ENCODE measurements at places on chromosomes 2 and 18.

- DNase-seq = no peak
These were observed 119.9 kb upstream of the PIEZO2 start for GRCh38 chr18:11269257-11269656.

DNA sequence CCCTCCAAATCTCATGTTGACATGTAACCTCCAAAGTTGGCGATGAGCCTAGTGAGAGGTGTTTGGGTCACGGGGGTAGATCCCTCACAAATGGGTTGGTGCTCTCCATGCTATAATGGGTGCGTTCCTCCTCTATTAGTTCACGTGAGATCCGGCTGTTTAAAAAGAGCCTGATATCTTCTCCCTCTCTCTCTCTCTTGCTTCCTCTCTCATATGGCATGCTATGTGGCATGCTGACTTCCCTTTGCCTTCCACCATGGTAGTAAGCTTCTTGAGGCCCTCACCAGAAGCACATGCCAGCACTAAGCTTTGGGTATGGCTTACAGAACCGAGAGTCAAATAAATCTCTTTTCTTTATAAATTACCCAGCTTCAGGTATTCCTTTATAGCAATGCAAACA lies 39.2 kb downstream of the C2orf76 start:
- DNase-seq = no peak

DNA sequence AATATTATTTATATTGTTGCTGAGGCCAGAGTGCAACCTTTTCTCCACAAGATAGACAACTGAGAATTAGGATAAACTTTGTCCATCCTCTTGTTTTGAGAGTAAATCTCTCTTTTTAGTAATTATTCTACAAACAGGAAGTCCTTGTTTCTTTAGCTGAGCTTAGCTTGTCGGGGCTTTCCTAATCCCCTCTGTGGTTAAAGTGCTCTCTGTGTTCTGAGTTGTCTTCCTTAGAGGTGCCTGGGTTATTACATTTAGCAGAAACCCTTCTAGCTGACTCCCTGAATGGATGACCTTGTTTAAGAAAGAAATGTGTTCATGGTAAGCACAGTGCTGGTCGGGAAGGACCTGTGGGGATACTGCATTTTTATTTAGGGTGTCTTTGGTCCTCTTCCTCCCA lies 12.7 kb downstream of the USP39 start:
- DNase-seq = no peak

GRCh38 chr2:52423111-52423510 lies 1344.5 kb upstream of the CHAC2 start:
- DNase-seq = no peak

DNA sequence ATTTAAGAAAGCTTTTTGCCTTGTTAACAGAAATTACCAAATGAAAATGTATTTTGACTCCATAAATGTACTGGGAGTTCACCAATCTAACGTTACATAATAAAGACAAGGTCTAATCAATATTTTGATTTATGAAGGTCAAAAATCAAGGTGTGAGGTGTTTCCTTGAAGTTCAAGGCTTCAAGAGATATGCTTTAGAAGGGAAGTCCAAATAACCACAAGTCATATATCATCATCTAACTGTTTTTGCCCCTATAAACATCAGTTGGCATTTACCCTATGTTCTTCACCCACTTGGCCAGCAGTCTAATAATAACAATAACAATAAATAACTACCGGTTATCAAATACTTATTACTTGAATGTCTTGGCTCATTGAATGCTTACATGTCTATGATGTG lies 196.1 kb upstream of the ID2 start:
- DNase-seq = no peak

DNA sequence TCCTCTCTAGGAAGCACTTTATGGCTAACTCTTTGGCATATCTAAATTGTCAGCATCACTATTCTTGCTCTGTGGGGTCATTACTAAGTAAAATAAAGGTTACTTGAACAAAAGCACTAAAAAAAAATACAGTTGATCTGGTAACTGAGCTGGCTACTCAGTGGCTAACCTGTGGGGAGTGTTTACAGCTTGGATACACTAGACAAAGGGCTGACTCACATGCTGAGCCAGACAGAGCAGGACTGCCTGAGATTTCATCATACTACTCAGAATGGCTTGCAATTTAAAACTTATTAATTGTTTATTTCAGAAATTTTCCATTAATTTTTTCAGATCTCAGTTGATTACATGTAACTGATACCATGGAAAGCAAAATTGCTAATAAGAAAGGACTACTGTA lies 1690.4 kb upstream of the SLC39A10 start:
- no peak for DNase-seq

DNA sequence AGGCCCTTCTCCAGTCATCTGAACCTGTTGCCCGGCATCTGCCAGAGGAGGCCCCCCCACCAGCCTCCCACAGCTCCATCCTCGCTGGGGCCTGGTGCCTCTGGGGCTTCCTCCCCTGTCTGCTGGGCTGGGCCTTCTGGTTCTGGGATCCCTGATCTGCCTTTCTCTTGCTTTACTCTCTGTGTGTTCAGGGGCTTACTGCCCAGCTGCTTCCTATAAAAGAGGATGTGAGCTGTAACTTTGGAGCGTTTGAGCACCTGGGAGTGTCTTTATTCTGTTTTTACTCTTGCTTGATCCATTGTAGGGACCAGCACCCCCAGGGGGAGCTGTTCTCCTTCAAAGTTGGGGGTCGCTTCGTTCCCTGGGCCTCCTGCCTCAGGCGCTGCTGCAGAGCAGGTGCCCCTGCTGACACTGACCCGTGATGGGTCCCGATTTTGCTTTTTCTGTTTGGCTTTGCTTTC lies 23.1 kb upstream of the FAHD2A start:
- no peak for DNase-seq

DNA sequence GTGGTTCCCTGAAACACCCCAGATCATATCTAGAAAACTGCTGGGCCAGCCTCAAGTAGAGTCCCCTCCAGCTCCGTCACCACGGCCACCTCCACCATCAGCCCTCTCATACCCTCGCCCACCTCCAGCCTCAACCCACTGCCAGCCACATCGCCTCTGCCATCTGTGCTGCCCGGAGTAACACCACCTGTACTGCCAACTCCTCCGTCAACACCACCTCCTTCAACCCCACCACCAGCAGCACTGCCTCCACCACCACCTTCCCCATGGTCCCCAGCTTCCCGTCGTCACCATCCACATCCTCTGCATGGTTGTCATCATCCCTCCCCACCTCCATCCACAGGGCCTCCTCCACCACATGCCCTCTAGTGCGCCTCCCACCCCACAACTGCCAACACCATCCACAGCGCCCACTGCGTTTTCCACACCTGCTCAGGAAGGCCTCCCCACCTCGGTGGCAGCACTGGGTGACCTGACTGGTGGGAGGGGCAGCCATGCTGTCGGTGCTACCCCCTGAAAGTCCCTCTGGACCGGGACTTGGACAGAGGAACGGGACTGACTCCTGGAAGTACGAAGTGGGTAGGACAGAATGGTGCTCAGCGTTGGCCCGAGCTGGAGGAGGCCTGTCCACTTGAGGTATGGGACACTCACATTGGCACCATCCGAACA lies 1.6 kb downstream of the SNED1 start:
- no peak for DNase-seq

- peak; percentile 41 for DNase-seq
These were observed 17.9 kb downstream of the LCT start for GRCh38 chr2:135818937-135819610.

DNA sequence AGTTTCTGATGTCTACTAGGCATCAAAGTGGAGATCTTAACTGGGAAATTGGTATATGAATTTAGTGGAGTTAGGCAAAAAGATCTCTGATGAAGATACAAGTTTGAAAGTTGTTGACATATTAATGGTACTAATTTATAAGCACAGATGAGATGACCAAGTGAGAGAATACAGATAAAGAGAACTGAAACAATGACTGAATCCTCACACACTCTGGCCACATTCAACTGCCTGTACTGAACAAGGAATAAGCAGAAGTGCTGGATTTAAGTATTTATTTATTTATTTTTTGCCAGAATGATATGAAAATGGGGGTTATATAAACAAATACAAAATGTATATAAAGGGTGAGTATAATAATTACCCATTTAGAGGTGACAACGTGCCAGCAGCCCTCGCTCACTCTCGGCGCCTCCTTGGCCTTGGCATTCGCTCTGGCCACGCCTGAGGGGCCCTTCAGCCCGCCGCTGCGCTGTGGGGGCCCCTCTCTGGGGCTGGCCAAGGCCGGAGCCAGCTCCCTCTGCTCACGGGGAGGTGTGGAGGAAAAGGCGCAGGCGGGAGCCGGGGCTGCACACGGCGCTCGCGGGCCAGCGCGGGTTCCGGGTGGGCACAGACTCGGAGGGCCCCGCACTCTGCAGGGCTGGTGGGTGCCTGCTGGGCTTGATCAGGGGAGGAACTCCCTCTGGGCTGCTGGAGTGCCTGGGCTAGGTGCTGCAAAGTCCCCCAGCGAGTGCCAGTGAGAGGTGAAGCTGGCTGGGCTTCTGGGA lies 1363.9 kb upstream of the CRIM1 start:
- no peak for DNase-seq

DNA sequence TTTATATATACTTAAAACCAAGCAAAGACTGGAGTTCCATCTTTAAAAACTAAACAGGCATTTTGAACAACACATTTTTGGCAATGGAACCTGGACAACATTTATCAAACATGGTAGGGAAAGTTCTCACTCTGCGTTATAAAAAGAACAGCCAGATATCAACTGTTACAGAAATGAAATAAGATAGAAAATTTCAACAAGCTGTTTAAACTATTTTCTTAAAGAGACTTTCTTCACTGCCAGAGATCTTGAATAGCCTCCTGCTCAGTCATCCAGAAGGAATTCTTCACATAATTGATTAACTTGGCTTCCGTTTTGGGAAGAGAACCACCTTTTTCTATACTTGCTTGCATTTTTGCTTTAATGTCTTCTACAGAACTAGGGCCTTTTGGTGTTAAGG lies 166.0 kb upstream of the PIK3C3 start:
- no peak for DNase-seq

- no peak for DNase-seq
These were observed 276.6 kb upstream of the SIX2 start for GRCh38 chr2:45285771-45286390.

DNA sequence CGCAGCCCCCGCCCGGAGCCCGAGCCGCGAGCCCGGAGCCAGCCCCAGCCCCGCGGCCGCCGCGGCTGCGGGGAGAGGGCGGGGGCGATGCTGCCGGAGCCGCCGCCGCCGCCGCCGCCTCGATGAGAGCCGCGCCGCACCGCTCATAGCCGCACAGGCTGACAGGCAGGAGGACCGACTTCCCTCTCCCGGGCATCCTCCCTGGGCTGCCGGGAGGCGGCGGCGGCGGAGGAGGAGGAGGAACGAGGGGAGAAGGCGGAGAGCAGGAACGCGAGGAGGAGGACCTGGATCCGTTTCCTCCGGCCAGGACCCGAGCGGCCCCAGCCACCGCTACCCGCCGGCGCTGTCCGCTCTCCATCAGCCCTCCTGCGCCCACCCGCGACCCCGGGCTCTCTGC lies 370 bp downstream of the KLHL29 start:
- peak; percentile 63 for DNase-seq

GRCh38 chr2:26922405-26923188 lies 47.8 kb upstream of the MAPRE3 start:
- peak; percentile 38 for DNase-seq

GRCh38 chr2:5077479-5078089 lies 614.6 kb upstream of the SOX11 start:
- DNase-seq = no peak

- DNase-seq = no peak
These were observed 1612.6 kb upstream of the CELF4 start for GRCh38 chr18:39178166-39178565.

DNA sequence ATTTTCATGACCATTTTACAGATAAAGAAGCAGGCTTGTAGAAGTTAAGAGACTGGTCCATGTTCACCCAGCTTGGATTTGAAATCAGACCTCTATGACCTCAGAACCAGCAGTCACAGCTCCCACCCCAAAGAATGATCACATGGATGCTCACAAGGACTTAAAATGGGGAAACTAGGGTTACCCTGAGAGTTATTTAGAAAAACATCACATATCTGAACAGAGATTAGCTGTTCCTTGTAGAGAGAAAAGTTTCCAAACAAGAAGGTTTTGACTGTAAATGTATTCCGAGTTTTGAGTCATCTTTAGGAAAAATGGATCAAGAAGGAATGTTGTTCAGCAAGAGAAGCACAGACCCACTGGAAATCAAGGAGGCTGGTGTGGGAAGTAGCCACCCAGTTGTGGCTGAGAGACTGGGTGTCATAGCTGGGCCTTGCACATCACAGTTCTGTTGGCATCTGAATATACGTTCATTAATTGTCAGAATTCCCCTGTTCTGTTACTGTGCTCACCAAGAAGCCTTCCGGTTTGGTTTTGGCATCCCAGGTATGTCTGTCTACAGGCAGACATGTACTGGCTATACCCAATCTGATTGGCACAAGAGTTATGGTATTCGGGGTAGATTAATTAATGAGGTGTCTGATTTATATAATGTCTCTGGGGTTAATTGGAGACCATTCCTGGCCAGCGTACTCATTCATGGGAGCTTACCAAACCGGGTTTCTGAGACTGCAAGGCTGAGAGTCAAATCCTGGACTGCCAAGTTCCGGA lies 371.8 kb upstream of the SLC14A2 start:
- no peak for DNase-seq

DNA sequence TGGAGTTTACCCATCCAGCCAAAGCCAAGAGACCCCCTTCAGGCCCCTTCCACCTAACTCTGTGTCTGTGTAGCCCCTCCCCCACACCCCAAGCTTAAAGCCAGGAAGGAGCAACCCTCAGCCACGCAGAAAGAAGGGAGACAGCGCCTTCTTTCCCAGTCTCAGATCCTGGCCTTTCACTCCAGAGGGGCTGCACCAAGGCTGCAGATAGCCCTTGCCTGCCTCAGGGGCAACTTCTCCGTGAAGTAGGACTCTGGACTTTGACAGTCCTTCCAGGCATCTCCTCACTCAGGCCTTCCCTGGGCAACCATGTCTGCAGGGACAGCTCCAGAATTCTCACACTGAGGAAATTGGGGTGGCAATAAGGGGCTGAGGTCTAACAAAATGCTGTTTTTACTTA lies 26.9 kb upstream of the EN1 start:
- no peak for DNase-seq

DNA sequence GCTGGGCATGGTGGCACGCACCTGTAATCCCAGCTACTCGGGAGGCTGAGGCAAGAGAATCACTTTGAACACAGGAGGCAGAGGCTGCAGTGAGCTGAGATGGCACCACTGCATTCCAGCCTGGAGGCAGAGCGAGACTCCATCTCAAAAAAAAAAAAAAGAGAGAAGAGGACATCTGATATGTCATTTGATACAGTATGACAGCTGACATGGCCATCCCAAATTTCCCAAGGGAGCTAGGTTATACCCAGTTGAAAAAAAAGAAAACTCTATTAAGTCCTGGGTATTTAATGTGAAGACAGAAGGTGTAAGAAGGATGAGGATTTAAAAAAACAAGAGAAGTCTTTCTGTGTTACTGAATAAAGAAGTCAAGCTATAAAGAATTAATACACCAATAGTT lies 23.3 kb downstream of the CLASP1 start:
- no peak for DNase-seq

- DNase-seq = peak; percentile 7
These were observed 55.5 kb upstream of the RNF152 start for GRCh38 chr18:61948281-61948741.

- no peak for DNase-seq
These were observed 2.4 kb downstream of the SKA1 start for GRCh38 chr18:50377061-50377798.

All from AG08395 (cell line).